GM03348 (cell line): ENCODE measurements at places on chromosomes 2 and 18.
A peak's percentile ranks its signal among the peaks of the same experiment; 100 is the strongest.

DNA sequence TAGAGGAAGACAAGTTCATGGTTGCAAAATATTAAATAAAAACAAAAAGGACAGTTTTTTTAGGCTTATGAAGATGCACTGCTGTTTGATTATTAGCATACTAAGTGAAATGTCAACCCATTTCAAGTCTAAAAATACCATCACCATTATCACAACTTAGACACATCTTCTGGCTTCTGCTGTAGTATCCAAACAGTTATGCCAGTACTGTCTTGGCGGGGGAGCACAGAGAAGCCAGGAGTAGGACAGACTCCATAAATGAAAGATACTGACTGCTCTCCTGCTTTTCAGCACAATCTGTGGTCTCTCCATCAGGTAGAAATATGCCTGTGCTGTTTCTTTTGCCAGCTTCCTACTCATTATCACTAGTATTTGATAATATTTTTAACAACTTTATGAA, 179.2 kb upstream of the DSEL start:
- DNase-seq, result no peak

DNA sequence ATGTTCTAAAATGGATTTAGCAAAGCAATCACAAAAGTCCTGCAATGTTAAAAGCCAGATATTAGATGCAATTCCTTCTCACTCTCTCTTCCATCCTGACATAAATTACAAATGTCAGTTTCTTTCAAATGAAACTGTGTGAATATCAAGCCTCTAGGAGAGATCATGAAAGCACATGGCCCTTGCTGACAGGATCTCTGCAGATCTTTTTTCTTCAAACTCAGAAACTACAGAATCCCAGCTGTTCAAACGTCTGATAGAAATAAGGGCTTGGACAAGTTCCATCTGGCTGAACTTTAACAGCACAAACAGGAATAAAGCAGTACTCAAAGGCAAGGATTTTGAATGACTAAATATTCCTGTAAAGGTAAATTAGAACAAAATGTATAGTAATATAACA, 47.6 kb downstream of the PDE1A start:
- DNase-seq, result peak; percentile 22

DNA sequence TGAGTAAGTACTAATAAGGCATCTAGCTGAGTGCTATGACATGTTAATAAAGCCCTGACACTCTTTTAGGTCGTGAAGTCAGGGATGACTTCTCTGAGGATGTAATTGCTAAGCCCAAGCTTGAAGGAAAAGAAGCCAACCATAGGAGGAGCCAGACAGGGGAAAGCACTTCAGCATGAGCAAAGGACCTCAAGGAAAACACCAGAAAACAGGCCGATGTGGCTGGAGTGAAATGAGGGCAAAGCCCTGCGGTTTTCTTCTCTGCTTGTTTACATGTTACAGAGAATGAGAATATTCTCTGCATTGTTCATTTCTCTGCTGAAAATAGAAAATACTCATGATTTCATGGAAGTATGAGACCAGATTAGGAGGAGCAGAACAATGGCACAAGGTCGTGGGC, 112.5 kb upstream of the ARHGAP28 start:
- DNase-seq, result no peak

DNA sequence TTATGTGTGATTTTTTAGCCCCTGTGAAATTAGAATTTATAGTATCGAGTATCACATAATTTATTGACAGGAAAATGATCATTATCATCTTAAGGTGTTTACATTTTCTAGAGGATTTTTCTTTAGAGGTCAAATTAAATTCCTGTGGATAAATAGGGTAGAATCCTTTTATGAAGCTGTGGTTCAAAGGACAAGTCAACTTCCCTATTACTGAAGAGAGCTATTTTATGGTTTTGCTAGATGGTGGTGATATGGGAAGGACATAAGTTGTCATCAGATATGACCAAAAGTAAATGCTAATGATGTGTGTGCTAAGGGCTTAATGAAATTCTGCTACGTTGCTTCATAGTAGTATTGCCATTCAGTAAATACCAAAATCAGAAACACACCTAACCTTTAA, 80.1 kb downstream of the EML4 start:
- DNase-seq, result no peak

- no peak for DNase-seq
These were observed 23.0 kb downstream of the STK39 start for GRCh38 chr2:168224346-168224745.

GRCh38 chr2:194917519-194917918, 739.5 kb upstream of the SLC39A10 start:
- no peak for DNase-seq

- DNase-seq, result no peak
These were observed 266.1 kb upstream of the CYP26B1 start for GRCh38 chr2:72413716-72414115.

DNA sequence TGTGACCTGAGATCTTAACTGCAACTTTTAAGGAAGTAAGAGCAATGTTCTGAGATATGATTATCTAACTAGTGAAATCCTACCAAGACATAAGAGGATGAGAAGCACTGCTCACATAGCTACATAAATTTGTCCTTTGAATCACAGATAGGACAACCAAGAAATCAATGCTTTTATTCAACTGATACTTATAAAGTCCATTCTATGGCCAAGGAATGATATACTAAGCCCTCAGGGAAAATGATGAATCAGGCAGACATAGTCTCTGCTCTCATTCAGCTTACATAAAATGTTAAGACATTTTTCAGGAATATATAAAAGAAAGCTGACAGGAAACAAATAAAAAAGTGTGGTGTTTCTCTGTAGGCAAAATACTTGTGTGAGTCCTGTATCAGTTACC, 39.1 kb downstream of the PGAP1 start:
- no peak for DNase-seq

DNA sequence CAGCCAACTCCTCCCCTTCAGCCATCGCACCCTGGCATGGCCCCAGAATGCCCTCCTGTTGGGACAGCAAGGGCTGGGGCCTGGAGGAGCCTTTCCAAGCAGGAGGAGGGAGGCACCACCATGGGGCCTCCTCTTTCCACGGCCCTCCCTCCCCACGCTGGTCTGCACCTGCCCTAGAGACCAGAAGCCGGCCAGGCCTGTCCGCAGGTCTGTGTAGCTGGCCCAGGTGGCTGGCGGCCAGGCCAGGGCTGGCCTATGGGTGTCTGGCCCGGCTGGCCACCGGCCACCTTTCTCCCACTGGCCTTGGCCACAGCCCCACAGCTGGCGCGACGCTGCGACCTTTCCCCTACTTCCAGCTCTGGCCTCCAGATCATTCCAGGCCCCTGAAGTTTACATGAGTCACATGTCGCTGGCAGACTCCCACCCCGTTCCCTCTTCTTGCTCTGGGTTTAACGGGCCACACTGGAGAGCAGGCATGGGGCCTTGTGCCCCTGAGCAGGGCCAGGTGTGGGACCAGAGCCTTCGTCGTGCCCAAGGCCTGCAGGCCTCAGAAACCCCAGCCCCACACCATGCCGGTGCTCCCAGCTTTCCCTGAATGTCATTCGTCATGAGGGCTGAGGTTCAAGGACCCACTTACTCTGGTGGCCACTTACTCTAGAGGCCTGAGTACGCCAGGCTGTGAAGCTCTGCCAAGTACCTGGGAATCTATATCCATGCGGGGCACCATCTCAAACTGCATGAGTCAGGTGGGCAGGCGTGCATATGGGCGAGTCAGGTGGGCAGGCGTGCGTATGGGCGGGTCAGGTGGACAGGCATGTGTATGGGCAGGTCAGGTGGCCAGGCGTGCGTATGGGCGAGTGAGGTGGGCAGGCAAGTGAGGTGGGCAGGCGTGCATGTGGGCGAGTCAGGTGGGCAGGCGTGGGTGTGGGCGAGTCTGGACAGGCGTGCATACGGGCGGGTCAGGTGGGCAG, 33.3 kb upstream of the KLF11 start:
- DNase-seq, result peak; percentile 81

GRCh38 chr2:238942726-238943300, 94.9 kb downstream of the TWIST2 start:
- peak; percentile 44 for DNase-seq

GRCh38 chr2:235954888-235955480, 213.2 kb downstream of the GBX2 start:
- DNase-seq, result no peak

DNA sequence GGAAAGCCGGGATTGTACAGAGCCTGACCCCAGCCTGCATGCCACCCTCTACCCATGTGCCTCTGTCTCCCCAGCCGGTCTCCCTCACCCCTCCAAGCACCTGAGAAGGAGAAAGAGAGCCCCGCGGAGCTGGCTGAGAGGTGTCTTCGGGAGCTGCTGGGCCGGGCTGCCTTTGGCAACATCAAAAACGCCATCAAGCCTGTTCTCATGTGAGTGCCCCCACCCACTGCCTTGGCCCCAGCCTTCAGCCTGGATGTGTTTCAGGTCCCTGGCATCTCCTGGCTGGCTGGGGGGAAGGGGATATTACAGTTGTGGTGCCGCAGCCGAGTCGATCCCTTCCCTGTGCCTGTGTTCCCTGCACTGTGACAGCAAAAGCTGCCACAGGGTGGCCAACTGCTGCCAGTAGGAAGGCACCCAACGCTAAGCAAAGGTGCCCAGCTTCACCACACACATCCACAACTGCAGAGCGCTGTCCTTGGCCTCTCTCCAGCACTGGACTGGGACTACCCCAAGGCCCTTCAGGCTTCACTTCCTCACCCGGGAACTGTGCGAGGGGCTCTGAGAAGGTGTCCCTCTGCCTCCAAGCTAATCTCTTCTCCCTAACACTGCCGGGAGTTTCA, 38.4 kb downstream of the POMC start:
- no peak for DNase-seq

- DNase-seq, result no peak
These were observed 116.3 kb downstream of the GALNT1 start for GRCh38 chr18:35697869-35698268.

GRCh38 chr2:180905002-180905401, 75.4 kb upstream of the UBE2E3 start:
- DNase-seq, result no peak

- no peak for DNase-seq
These were observed 664.8 kb downstream of the DCC start for GRCh38 chr18:53004798-53005197.

DNA sequence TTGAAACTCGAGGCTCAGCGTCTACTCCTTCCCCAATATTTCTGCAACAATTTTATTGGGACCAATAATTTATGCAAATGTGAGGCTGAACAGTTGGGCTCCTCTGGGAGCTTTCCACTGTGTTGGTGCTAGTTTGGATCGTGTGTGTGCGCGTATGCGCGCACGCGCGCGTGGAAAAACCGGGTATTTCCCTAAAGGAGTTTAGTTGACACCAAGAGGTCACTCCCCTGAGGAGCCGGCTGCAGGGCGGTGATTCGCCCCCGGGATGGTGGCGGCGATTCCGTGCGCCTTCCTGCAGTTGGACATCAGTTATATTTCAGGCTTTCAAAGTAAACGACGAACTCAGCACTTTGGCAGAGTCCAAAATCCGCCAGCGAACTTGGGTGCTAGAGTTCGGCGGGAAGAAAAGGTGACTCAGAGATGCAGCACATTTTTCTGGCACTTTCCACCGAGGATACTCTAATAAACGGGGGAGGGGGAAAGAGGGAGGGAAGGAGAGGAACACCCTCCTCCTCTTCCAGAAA, 186.5 kb upstream of the FANCL start:
- peak; percentile 21 for DNase-seq

DNA sequence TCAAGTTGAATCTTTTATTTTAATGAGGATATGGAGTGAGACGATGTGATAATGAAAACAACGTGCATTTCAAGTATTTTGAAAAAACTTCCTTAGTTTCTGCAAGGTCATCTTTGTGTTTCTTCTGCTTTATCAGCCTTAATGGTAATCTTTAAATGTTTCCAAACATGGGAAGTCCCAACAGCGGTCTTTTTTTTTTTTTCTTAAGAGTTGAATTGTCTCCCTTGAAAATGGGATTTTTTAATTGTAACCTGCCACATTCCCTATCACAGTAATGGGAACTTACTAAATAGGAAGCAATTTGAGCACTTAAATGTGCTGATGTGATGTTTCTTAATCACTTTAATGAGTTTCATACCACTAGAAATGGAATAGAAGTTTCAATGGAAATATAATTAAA, 45.8 kb downstream of the ATIC start:
- no peak for DNase-seq

DNA sequence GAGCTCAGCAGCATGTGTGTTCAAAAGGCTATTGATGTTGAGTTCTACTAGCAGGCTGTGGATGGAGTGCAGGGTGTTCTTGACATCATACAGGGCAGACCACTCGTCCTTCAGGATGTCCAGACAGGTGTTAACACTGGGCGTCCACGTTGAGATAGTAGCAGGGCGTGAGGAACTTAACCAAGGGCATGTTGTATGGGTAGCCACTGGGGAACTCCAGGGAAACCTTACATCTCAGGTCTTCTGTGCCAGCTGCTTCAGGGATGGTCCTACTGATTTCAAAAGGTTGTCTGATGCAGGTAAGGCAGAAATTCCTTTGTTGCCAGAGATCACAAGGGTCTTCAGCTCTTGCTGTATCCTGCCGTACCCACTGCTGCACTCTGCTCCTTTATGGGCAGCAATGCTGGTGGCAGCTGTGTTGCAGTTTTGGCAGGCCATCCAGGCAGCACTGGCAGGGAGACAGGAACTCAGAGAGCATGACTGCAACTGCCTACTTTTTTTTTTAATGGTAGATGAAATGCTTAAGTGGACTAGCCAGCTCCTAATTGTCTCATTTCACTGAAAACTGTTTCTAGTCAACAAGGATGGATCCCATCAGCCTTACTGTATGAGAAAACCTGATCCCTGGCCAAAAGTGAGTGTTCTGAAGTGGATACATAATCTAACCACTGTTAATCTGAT, 32.4 kb upstream of the RBBP8 start:
- peak; percentile 23 for DNase-seq

GRCh38 chr2:187050409-187050998, 201.5 kb upstream of the ZSWIM2 start:
- no peak for DNase-seq

DNA sequence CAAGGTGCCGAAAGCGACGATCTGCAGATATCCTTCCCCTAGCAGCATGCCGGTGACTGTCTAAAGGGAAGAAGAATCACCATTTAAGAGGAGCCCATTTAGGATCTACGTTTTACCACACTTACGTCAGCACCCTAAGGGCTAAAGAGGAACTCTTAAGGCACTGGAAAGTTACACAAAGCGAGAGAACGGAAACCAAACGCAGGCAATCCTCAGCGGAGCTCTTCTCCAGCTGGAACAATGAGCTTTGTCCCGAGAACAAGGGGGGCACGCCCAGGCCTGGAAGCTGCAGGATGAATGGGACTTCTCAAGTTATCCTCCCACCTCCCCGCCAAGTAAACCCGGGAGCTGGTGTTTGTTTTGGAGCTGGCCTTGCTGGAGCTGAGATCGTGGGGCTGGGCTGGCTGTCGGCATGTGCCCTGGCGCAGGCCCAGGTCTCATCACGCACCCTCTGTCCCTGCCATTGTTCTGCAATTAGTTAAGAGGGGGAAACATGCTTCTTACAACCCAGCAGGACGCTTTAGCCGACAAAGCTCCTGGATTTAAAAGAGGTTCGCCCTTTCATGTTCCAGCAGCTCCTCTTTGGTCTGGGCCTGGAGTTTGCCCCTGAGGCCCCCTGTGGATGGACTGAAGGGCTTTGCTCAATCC, 36.4 kb downstream of the PXDN start:
- DNase-seq, result peak; percentile 81

GRCh38 chr2:105309147-105309545, 20.4 kb downstream of the TGFBRAP1 start:
- DNase-seq, result no peak

- no peak for DNase-seq
These were observed 153.2 kb downstream of the HDAC4 start for GRCh38 chr2:239247401-239248245.

GRCh38 chr2:239171643-239172042, 229.2 kb downstream of the HDAC4 start:
- DNase-seq, result no peak
